Stimulated activated CD8-positive, alpha-beta memory T cell treated with anti-CD3 and anti-CD28 coated beads, Interleukin-4, amount 100 ng/mL, for 1 hour (primary cell): ENCODE measurements at places on chromosomes 5 and 9.

GRCh38 chr5:132270706-132271105, 13.2 kb downstream of the PDLIM4 start:
- DNase-seq: no peak

DNA sequence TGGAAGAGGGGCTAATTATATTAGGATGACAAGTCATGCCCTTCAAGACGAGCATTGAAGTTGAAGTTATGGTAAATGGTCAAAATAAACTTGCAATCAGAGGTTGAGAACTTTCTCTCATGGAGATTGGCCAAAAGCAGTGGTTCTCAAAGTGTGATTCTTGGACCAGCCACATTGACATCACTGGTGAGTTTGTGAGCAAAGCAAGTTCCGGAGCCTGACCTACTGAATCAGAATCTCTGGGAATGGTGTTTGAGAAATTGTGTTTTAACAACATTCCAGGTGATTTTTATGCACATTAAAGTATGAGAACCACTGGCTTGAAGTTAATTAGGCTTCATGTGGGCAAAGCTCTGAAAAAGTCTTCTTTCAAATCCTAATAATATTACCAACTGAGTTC, 403.5 kb downstream of the ZSWIM6 start:
- no peak for DNase-seq

DNA sequence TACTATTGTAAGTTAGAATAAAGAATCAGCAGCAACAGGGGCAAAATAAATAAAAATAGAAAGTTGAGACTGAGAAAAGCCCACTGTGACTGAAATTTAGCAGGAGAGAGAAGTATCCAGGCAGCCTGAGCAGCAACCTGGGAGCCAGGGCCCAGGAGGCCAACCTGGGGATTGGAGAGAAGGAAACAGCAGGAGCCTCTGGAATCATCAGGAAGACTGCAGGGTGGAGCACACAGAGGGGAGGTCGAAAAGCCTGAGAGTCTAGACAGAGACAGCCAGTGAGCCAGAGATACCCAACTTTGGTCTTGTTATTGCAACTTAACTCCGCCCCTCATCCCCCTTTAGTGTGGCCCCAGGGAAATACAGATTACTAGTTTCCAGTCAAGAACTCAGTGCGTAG, 98.6 kb downstream of the SLC1A3 start:
- no peak for DNase-seq

- DNase-seq: no peak
These were observed 13.2 kb upstream of the IER5L start for GRCh38 chr9:129191234-129191633.
